Cerebellar cortex (tissue), 1 donor: ENCODE measurements at places on chromosomes 7 and 10.

DNA sequence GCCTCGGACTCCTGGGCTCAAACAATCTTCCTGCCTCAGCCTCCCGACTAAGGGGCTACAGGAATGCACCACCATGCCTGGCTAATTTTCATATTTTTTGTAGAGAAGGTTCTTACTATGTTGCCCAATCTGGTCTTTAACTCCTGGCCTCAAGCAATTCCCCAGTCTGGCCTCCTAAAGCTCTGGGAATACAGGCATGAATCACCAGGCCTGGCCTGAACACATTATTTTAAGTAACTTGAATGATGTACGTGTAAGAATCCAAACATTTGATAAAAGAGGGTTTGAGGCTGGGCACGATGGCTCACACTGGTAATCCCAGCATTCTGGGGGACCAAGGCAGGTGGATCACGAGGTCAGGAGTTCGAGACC is 13.0 kb upstream of the BAMBI start:
- DNase-seq = no peak

- DNase-seq = no peak
Observed at GRCh38 chr10:73840403-73841060, 29.1 kb upstream of the NDST2 start.

DNA sequence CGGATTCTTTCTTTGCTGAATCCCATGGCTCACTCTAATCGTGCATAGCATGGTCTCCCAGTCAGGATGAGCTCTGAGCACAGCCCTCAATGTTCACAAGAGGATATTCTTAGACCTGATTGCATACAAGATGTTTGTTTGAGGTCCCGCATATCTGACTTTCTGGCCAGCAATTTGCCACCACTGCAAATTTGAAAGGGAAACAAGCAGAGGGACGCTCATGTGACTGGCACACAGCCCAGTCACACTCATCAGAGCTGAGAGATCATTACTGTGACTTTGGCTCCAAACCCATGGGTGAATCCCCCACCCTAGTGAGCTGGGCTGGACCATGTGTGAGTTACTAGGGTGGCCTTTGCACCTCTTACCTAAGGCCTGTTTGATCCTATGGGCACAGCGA is 9.9 kb downstream of the TAS2R41 start:
- DNase-seq = no peak

- no peak for DNase-seq
Observed at GRCh38 chr7:157046681-157047080, 36.2 kb upstream of the MNX1 start.

GRCh38 chr10:75061709-75062505 is 49.5 kb upstream of the SAMD8 start:
- DNase-seq = no peak

- no peak for DNase-seq
Observed at GRCh38 chr7:1920266-1920681, 250.2 kb downstream of the ELFN1 start.
